Activated CD4-positive, CD25-positive, alpha-beta regulatory T cell (primary cell): ENCODE measurements at places on chromosomes 6 and 20.

DNA sequence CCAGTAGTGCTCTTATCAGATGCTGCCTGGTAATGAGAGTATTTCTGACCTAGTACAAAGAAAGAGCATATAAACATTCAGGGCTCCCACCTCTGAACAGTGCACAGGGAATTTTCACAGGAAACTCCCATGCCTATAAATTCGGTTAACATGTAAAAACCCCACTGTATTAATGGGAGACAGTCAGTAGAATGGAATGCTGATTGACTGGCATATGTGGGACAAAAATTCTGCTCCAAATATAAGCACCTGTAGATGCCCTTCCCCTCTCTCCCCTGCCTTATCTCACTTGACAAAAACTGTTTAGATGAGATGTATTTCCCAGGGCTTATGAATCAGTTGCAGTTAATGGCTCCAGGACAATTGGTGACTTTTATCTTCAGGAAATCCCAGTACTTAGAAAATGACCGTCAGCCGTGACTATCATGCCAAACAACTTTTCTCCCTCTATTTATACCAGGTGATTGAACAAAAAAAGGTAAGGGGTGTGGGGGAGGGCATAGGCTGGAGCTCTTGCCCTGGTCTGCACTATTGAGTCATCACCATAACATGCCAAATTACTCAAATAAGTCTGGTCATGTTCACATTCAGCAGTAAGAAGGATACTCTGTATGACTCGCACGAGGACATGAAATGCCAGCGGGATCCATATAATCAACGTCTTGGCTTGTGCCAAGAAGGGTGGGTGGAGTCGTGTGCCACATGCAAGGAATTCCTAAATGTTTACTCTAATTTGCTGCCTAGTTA, 176.4 kb upstream of the BMP2 start:
- DNase-seq, result no peak

- DNase-seq, result no peak
These were observed 65.0 kb upstream of the SIRPG start for GRCh38 chr20:1722513-1723050.

DNA sequence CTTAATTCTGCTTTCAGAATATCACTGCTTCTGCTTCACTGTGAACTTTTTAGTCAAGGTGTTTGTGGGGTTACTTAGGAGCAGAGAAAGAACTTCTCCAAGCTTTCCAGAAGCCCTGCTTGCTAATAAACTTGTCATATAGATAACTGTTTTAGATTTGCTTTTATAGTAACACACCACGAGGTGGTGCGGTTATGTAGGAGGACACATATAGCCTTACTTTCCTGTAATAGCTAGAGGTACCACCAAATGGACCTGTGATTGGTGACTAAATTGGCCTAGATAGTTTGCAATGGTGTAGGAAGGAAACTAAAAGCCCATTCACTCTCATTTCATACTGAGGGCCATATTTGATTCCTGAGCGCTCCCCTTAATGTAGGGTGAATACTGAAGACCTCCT, 52.3 kb upstream of the BCLAF1 start:
- no peak for DNase-seq

- DNase-seq, result no peak
These were observed 168.7 kb upstream of the FUT9 start for GRCh38 chr6:95847061-95847460.

GRCh38 chr6:163459007-163459406, 44.5 kb downstream of the QKI start:
- no peak for DNase-seq

DNA sequence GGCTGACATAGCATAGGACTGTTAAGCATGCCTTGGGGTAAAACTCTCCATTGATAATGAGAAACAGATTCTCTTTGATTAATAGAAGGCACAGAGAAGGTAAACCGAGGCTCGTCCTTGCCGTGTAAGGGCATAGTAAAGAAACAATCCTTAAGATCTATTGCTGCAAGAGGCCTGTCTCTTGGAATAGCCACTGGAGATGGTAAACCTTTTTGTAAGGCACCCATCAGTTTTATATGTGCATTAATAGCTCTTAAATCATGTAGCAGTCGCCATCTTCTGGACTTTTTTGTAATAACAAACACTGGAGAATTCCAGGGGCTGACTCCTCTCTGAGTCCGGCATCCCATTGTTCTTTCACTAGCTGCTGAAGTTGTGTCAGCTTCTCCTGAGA, 8.4 kb upstream of the ABHD12 start:
- no peak for DNase-seq

DNA sequence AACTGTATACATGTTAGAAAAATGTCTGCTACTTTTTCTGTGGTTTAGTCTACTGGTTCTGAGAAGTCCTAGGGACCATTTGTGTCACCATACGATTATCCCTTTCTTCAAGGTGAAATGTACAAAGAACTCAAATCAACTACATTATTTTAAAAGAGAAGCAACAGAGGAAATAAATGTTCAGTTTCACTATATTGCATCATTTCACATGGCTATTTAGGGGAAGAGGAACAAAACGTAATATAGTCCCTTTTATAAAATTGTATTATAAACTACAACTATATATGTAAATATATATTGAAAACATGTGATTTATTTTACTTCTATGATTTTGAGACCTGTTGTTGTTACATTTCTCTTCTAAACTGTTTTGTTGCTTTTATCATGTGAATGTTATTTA, 1308.0 kb downstream of the EPHA7 start:
- DNase-seq, result no peak

DNA sequence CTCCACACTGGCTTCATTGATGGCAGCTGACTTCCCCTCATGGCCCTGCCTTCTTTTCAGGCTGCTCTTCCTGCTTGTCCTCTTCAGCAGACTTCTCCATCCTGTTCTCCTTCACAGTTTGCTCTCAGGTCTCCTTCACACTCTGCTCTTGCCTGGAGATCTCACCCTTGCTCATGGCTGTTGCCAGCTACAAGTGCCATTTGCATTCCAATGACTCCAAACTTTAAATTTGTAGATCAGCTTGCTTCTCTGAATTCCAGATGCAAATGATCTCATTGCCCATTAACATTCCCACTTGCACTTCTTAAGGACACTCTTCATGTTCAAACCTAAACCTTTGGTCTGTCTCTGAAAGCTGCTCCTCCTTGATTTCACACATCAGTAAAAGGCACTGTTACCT, 343.0 kb downstream of the QKI start:
- DNase-seq, result no peak

DNA sequence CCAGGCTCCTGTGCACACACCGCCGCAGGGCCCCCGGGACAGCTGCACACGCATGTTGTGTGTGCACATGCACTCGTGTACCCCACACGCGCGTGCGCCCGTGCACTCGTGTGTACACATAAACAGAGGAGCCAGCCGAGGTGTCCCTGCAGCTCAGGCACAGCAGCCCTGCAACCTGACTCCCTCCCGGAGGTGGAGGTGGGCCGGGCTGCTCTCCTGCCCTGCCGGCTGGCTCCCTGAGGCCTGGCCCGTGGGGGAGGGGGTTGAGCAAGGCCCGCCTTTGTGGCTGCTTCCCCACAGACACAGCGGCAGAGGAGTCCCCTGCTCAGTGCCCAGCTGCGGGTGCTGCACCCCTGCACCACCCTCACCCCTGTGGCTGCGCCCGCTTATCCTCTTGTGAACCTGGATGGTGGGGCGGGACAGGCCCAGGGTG, 624 bp downstream of the RBBP8NL start:
- DNase-seq, result no peak

- no peak for DNase-seq
These were observed 245.0 kb upstream of the RIN2 start for GRCh38 chr20:19512886-19513677.

GRCh38 chr6:159104163-159104925, 59.6 kb upstream of the TAGAP start:
- DNase-seq, result peak; percentile 47

DNA sequence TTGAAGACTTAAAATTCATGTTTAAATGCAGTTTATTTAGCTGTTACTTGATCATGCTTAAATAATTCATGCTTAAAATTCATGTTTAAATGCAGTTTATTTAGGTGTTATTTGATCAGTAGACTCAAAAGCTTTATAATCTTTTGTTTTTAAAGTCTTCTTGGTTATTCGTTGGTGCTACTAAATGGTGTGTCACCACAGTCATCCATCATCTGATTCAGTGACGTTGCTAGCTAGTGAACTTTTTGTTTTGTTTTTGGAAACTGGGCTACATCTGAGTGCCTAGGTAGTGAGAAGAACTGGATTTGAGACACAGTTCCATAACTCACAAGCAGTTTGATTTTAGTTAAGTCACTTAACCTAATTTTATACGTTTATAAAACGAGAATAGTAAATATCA, 20.9 kb downstream of the SCAF8 start:
- no peak for DNase-seq

DNA sequence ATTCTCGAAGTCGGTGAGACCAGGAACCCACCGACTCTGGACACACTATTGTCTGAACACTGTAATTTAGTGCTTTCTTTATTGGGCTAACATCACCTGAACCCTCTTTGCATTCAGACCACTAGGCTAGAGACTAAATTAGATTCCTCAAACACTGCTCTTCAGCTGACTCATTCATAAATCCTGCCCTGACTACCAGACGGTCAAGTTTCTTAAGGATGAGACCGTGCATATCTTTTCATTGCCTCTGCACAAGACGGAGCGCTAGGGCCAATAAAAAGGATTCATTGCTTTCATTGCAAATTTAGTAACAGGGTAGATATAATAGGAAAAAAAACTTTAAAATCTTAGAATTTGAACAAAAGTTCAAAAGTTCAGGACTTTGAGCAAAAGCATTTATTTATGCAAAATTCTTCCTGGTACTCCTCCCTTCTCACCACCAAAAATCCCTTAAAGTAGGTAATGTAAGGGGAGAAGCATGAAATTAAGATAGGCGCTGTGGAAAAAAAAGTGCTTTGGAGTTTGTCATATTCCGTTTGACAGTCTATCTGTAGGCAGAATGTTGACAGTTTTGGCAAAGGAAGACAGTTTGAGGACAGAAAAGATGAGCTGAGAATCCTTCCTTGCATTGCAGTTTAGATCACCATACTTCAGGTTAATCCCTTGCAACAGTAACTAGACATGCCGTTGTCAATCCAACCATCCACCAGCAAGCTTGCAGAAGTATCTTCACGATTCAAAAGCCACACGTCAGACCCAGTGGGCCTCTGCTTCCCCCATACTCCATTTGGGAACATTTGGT, 328.6 kb upstream of the JARID2 start:
- no peak for DNase-seq

DNA sequence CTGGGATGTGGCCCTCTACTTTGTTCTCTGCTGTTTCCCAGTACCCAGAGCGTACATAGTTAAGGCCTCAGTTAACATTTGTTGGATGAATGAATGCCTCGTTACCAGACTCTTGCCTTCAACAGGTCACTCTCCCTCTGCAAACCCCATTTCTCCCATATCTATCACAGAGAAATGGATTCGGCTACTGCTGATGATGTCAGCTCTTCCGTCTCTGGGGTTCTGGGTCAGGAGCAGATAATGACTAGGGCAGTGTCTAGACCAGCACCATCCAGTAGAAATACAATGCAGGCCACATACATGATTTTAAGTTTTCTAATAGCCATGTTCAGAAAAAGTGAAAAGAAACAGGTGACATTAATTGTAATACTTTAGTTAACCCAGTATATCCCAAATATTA, 47.9 kb downstream of the TOX2 start:
- DNase-seq, result no peak

- DNase-seq, result no peak
These were observed 72.7 kb downstream of the LIN28B start for GRCh38 chr6:105029581-105029980.

DNA sequence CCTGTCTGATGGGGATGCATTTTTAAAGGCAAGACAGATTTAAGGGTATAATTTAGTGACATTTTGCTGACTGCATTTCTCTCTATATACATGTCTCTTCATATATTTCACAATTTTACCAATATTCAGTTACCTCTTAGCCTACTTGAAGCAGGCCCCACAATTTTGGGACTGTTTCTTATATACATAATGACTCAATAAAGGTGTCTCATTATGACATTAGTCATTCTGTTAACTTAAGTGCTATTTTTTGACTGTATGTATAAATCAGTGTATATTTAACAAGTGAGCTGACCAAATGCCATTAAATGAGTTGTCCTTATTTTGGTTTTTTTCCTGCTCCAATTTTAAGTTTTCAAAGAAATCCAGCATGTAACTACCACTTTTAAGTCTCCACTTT, 313.3 kb downstream of the SOX4 start:
- no peak for DNase-seq

- no peak for DNase-seq
These were observed 92.8 kb upstream of the MLN start for GRCh38 chr6:33896391-33897188.

DNA sequence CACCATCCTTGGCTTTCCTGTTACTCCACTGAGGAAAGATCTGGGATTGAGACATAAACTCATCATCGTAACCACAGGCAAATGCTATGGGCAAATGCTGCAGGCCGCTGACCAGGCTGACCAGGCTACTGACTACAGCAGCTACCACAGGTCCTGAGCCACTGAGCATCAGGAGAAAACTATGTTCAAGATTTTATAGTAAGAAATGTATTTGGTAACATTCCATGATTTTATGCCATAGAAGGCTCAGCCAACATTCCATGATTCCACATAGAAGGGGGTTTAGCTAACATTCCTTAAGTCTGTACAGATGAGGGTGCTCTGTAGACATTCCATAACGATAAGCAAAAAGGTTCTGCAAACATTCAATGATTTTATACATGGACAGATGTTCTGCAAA, 16.1 kb upstream of the B4GALT5 start:
- no peak for DNase-seq

DNA sequence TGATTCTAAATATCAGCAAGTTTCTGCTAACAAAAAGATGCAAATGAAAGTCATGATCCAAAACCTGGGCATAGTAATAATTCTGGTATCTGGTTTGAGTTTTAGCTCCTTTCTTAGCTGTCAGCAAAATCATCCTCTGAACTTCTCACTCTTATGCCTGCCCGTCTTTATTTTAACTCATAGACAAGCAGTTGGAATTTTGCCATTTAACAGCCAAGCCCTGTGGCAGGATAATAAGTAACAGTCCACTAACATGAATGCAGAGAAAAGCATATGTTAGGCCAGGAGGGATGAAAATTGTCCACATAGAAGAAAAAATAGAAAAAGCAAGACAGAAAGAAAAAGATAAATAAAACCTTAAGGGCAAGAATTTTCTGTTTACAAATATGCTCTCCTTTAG, 170.0 kb upstream of the LAMA2 start:
- DNase-seq, result no peak

DNA sequence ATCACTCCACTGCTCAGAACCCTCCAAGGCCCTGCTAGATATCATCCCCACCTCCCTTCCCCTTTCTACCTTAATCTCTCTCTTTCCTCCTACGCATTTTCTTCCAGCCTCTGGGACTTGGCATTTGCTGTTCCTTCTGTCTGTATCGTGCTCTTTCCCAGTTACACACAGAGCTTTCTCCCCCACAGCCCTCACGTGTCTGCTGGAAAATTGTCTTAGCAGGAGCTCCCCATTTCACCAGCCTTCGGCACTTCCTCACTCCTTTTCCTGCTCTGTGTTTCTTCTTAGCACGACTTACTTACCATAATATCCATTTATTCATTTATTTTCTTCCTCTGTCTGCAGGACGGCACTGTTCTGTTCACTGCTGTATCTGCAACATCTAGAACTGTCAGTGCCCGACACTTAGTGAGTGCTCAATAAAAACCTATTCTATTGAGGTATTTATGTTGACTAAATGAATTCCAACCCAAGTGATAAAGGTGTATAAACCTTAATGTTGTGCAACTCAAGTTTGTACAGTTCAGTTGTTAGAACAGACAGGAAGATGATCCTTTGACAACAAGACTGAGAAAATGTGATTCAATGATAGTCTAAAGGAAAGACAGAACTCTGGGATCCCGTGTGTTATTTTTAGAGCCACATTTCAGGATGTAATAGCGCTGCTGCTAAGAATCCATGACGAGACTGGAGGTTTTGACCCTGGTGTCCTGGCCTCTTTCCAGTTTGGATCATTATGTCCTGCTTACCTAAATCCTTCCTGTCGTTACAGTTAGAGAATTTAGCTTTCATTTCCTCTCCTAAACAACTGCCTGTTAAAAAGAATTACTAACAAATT, 170.1 kb upstream of the LAMP5 start:
- no peak for DNase-seq
